NCI-H524 (cell line): ENCODE measurements at places on chromosomes 7 and 10.

GRCh38 chr7:126150278-126150958 is 1102.3 kb downstream of the GRM8 start:
- DNase-seq: no peak

GRCh38 chr10:30436671-30437030 is 2.7 kb downstream of the MAP3K8 start:
- no peak for DNase-seq

DNA sequence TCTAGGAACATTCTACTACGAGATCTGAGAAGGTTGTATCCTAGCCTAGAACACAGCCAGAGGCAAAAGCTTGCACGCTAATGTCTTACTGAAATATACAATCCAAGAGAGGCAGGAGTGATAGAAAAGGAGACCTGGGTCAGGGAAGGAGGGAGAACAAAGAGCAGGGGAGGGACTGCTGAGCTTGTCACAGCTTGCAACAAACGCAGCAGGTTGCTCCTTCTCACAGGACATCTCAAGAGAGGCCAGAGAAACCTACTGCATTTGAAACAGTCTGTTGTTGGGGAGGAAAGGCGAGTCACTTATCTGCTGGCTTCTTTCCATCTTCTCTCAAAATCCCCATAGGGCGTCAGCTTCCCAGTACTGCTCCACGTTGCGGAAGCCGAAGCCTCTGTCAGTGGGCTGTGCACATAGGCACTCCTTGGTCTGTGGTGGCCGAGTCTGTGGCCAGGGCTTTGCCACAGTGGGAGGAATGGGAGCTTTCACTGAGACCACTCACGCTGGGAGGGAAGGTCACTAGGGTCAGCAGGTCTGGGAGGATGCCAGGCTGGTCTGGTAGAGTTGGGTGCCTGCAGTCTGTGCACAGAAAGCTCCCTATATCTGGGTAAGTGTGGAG is 25.8 kb upstream of the GPNMB start:
- DNase-seq: no peak

DNA sequence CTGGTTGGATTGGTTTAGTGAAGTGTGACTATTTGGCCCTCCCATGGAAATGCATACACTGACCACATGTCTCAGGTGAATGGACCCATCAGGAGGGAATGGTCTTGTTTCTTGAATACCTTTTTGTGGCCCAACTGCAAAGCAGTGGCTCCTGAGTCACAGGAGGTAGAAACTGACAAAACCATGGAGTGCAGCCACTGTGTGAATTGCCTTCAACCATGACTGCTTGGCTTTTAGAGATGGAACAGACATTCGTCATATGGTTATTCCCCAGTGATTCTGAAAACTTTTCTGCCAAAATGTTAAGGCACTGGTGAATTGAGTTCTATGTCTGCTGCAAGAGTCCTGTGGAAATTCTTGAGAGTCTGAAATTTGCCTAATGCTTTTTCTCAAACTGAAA is 64.7 kb downstream of the CDK14 start:
- DNase-seq: no peak

DNA sequence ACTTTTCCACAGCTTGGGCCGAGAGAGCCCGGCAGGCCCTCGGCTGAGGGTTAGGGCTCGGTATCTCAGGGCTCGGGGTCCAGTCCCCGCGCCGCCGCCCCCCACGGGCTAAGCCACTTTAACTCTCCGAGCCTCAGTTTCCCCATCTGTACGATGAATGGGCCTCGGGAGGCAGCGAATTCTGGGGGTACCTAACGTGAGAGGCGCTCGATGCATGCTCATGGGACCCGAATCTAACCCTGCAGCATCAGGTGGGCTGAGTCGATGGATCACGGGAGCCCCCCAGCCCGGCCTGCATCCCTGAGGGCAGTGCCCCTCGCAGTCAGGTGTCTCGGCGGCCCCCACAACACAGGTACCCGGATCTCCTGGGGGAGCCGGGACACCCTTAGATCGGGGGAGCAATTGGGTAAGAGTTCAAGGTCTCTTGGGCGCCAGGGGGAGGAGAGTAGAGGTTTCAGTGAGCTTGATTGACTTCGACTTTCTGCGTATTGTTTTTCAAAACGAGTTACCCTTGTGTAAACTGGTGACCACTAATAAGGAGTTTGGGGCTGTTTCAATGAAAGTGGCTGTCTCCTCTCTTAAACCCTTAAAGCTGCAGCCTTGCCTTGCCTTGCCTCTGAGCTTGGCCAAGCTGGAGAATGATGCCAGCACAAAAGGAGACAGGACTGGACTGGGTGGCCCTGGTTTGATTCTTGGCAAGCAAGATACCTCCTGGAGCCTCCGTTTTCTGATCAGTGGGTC is 631 bp downstream of the POR start:
- DNase-seq: peak; percentile 36

- no peak for DNase-seq
Measured at GRCh38 chr7:64965594-64965993, 25.2 kb downstream of the ZNF117 start.
